SW 1271 (cell line): ENCODE measurements at places on chromosomes 5 and 9.

GRCh38 chr5:11130131-11130530 is 369.1 kb upstream of the DAP start:
- DNase-seq, result no peak

GRCh38 chr5:171614971-171615653 is 170.5 kb upstream of the SMIM23 start:
- DNase-seq, result no peak

DNA sequence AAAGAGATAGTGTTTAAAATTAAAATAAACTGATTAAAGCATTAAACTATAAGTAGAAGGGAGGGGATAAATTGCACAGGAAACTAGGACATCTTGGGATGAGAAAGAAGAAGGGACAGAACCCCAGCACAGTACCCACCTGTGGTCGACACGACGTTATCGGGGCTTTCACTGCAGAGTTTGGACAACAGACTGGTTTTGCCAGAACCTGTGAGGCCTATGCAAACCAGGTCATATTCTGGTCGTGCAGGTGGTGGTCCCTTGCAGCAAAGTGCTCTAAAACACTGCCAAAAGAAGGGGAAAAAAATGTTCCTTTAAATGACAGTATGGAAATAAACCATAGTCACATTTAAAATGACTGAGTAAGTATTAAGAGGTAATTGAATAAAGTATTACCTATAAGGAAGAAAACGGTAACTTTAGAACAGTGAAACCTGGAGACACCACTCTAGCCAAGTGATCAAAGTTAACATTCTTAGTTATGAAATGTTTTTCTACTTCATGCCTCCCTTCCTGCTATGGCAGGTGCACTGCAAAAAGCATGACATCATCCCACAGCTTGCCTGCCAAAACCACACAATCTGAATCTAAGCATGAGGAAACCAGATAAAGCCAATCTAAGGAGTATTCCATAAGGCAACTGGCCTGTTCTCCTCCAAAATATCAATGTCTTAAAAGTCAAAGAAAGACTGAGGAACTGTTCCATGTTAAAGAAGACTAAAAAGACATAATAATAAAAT is 138.6 kb downstream of the ARL15 start:
- DNase-seq, result no peak

DNA sequence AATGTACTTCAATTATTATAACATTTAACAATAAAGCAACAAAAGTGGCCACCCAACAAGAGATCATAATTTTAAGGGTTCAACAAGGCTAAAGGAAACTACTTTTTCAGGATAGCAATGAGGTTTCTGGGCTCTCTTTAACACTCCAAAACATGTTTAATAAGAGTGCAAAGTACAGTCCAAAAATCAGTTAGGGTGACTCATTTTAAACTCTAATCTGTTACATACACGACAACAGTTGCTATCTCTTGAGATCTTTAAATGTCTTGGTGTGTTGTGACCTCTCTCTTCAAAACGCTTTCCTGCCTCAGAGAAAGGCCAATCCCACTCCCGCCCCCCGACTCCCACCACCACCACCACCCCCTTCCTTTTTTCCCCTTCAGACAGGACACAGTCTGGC is 11.5 kb downstream of the NFIB start:
- no peak for DNase-seq

- DNase-seq, result no peak
Observed at GRCh38 chr5:140245341-140245740, 57.6 kb downstream of the PFDN1 start.

DNA sequence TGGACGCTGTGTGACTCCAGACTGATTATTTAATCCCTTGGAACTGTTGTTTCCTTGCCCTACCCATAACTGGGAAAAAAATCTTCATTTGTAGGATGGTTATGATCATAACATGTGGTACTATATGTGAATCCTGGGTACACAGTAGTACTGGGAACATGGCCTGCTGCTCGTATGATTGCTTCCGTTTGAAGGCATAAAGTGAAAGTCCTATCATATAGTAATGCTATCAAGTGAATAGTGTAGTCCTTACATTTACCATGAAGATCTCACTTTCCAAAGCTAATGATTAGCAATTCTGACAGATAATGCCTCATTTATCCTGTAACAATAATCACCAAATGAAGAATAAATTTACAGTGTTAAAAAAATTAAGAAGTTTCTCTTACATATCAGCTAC is 53.2 kb downstream of the MEF2C start:
- no peak for DNase-seq

GRCh38 chr5:132219289-132219970 is 8.2 kb downstream of the P4HA2 start:
- DNase-seq, result no peak

- DNase-seq, result no peak
Observed at GRCh38 chr9:130488621-130489330, 44.0 kb downstream of the ASS1 start.

GRCh38 chr5:130715541-130715940 is 449.5 kb downstream of the HINT1 start:
- no peak for DNase-seq

DNA sequence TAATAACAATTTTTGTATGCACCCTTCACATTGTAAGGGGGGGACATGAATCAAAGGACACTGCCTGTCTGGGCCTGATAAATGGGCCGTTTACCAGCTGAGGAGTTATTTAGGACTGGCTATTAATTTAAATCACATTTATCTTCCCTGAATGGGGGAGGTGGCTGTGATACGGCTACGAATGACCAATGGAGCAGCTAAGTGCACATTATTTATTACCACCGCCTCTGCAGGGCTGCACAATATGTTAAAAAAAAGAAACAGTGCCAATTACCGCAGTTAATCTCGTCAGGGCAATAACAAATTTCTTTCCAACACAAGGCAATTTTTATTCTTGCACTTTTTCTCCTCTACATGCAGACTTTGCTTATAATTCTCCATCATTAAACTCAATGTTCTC is 318.4 kb downstream of the IRX2 start:
- no peak for DNase-seq

DNA sequence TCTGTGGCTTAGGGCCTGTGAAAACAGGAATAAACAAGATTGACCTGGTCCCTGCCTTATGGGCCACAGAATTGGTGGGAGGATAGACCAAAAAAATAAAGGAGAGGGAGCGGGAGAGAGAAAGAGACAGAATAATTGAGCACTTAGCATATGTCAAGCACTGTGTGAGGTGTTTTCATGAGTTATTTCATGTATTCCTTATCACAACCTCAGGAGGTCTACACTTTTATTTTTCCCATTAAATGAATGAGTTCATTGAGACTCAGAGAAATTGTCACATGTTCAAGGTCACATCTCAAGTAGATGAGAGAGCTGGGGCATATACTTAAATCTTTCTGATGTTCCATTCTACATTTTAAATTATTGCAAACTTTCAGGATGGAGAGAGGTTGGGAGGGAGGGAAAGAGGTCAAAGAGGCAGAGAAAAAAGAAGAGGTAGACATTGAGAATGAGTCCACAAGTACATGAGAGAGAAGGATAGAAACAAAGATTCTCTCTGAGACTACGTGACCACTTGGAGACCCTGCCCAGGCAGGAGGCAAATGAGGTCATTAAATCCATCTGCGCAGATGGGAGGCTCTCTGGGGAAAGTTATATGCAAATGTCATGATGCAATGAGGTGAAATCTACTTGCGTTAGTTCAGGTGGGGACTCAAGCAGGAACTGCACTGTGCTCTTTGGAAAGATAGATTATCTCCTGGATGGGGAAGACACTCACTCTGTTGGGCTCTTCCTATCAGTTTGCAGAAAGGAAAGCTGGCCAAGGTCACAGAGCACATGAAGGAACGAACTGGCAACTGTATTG is 241.5 kb downstream of the PAPPA start:
- DNase-seq, result no peak

DNA sequence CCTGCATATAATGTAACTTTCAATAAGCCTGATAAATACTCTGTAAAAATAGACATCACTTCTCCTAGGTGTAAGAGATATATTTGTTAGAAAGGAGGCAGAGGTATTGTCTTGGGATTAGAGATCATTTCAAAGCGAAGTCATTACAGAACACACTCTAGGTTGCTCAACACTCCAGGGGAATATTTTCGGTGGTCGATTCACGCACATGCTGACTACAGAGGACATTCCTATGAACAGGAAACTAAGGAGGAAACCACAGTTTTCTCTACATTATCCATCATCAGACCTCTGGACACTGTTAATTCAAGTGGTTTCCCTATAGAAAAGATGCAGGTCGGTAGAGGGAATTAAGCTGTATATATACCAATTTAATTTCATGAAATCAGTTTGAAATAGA is 370.0 kb downstream of the NDUFS4 start:
- DNase-seq, result no peak

GRCh38 chr9:132631685-132632084 is 38.1 kb downstream of the DDX31 start:
- DNase-seq, result no peak

- no peak for DNase-seq
Observed at GRCh38 chr5:140039561-140039960, 3.5 kb downstream of the NRG2 start.

DNA sequence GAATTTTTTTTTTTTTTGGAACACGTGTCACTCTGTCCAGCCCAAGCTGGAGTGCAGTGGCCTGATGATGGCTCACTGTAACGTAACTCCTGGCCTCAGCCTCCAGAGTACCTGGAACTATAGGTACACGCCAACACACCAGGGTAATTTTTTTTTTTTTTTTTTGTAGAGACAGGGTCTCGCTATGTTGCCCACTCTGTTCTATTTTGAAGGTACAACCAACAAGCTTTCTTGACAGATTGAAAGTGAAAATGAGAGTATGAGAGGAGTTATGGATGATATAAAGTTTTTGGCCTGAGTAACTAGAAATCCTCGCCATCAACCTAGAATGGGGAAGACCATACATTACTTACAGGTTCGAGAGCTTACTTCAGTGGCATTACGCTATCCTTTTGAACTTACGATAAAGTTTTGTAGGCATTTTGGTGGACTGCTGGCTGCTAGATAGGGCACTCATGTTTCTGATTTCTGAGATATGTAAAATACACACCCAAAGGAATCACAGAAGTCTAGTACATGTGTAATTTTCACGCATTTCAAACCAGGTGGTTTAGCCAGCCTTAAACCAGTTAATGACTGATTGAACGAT is 806 bp upstream of the CDC42SE2 start:
- no peak for DNase-seq

- no peak for DNase-seq
Observed at GRCh38 chr5:40078898-40079575, 600.7 kb upstream of the PTGER4 start.

GRCh38 chr5:170599756-170600155 is 95.9 kb downstream of the KCNIP1 start:
- DNase-seq, result no peak

DNA sequence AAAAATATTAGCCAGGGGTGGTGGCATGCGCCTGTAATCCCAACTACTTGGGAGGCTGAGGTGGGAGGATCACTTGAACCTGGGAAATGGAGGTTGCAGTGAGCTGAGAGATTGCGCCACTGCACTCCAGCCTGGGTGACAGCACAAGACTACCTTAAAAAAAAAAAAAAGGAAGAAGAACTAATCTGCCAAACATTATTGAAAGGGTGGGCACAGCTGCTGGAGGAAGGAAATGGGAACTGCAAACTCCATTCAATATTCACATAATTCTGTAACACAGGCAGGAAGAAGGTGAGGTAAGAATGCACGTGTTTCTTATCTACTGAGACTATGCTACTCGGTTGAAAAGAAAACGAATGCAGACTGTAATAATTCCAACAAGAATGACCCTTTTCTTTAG is 121.1 kb upstream of the GNA14 start:
- no peak for DNase-seq
